ENCODE measurements at places on chromosomes 4 and X. TPM values are rescaled to one million over a fixed set of nuclear protein-coding genes. Genes with fewer than 3 reads are reported as not detected.

The SH3TC1 gene
- 14.3 TPM for polyA plus RNA-seq

GRCh38 chr4:89502581-89502980 is 195.0 kb upstream of the GPRIN3 start:
- DNase-seq: no peak

- no peak for DNase-seq
These were observed 115.3 kb upstream of the ZNF827 start for GRCh38 chr4:146053891-146054290.

GRCh38 chrX:70444946-70445656 is 466 bp downstream of the DLG3 start:
- no peak for DNase-seq

DNA sequence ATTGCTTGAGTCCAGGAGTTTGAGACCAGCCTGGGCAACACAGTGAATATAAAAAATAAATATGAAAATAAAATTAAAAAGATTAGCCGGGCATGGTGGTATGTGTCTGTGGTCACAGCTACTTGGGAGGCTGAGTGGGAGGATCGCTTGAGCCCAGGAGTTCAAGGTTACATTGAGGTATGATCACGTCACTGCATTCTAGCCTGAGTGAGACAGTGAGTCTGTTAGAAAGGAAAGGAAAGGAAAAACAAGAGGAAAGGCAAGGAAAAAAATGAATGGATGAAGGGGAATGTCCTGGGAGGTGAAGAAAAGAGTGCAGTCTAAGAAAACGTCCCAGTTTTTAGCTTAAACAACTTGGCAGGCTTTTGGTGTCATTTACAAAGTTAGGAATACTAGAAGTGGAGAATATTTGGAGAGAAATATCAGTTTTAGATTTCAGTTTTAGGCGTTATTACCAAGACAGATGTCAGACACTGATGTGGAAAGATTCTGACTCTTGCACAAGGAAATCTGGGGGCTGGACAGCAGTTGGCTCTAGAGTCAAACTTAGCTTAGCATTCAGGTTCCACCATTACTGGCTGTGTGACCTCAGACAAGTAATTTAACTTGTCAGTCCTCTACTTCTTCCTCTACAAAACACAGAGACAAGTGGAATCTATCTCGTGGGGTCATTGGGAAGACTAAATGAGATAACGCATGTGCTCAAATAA is 139.0 kb downstream of the TSPAN5 start:
- no peak for DNase-seq

GRCh38 chr4:123573866-123574508 is 177.4 kb downstream of the SPRY1 start:
- DNase-seq: no peak

DNA sequence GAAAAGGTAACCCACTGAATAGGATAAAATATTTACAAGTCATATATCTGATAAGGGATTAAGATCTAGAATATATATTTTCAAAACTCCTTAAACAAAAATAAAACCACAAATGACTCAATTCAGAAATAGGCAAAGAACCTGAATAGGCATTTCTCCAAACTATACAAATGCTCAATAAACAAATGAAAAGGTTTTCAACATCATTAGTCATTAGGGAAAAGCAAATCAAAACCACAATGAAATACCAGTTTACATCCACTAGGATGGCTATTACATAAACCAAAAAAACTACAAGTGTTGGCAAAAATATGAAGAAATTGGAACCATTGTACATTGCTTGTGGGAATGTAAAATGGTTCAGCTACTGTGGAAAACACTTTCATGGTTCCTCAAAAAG is 167.0 kb upstream of the GALNT7 start:
- DNase-seq: no peak

The NDST3 gene
- not detected for polyA plus RNA-seq

DNA sequence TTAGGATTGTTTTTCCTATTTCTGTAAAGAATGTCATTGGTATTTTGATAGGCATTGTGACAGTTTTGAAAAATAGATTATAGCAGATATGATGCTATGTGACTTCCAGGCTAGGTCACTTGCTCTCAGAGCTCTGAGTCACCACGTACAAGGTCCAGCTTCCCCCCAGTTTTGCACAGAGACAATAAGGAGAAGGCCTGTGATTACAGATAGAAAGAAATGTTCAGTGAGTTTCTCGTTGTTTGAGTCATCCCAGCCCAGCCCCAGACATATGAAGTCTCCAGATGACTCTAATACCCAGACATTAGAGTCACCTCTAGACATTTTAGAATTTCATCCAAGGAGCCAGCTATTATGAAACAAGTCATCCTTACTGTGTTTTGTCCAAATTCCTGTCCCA is 57.2 kb downstream of the MFAP3L start:
- no peak for DNase-seq

DNA sequence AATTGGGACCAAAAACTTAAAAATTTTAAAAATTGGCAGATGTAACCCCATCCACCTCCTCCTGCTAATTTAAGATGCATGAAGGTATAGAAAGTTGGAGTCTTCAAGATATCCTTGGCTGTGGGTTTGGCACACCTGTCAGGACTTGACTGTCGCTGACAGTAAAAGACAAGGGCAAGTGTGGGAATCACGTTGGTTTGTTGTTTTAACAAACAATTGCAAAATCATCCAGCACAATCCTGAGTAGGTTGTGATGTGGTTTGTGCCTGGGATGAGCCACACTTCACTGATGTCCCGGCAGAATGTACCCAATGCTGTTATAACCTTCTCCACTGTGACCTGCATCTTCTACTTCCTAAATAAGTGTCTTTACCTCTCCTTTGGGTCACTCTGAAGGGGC is 24.0 kb downstream of the HOPX start:
- no peak for DNase-seq

DNA sequence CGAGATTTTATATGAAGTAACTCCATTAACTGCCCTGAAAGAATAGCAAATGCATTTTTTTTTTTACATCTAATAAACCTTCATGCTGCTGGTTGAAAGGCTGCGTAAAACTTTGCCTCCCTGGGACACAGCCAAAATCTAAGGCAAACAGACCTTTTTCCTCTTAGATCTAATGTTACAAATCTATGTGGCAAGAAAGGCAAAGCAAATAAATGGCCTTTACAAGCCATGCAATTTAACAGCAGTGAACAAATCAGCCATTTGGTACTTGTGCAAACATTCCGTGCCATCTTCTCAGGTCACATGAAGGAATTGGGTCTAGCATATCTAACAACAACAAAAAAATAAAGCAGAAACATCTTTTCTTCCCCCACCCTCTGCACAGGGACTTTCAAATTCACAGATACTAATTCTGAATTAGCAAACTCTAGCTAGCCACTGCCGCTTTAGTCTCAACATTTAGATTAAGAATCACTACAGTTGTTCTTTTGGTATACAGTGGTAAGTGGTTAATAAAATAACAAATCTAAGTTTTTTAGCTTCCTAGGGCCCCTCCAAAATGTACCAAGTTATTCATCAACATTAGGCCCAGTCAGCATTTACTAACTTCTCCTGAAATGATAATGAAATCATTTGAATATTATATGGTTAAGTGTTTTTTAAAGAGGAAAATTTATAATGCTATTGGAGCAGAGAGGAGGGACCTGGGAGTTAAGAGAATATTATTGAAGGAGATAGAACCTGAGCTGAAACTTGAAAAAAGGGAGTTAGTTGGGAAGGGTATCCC is 593.8 kb downstream of the SMARCA1 start:
- no peak for DNase-seq

GRCh38 chrX:28552322-28552721 is 34.9 kb upstream of the IL1RAPL1 start:
- no peak for DNase-seq

The IL2 gene
- 0.57 TPM for polyA plus RNA-seq

DNA sequence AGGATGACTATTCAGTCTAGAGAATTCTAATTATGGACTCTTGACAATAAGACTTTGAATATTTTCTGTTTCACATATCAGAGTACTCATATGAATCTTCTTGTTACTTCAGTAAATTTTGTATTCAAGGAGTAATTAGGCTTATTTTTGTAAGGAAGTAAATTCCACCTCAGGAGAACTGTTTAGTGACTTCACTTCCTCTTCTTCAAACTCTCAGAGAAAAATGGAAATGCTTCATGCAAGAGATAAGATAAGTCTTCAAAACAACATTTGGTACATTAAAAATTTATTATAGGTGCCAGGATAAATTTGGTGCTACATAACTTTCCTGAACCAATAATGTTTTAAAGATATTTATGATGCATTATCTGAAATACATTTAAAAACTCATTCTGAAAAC is 1421.9 kb downstream of the PCDH7 start:
- DNase-seq: no peak

GRCh38 chrX:140775211-140775610 is 65.7 kb downstream of the LINC00632 start:
- no peak for DNase-seq

The FAM9C gene
- not detected for polyA plus RNA-seq

GRCh38 chr4:112770114-112770513 is 133.2 kb downstream of the LARP7 start:
- no peak for DNase-seq

The WWC2 gene
- polyA plus RNA-seq: 2.3 TPM

- DNase-seq: peak; percentile 75
These were observed 4.4 kb upstream of the CXorf38 start for GRCh38 chrX:40651620-40652223.

DNA sequence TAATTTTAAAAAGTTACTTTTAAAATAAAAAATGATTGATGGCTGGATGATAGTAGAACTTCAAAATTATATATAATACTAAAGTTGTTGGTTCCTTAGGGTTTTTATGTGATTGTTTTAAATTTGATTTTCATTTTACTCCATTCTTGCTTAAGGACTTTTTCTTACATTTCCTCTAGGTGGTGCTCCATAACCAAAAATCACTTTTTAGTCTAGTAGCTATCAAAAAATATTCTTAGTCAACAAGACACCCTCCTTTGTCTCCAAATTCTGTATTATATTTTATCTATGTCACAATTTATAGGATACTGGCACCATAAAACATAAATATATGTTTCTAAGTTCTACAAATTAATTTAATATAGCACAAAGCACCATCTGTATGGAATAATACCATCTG is 67.2 kb upstream of the BRWD3 start:
- DNase-seq: peak; percentile 32

DNA sequence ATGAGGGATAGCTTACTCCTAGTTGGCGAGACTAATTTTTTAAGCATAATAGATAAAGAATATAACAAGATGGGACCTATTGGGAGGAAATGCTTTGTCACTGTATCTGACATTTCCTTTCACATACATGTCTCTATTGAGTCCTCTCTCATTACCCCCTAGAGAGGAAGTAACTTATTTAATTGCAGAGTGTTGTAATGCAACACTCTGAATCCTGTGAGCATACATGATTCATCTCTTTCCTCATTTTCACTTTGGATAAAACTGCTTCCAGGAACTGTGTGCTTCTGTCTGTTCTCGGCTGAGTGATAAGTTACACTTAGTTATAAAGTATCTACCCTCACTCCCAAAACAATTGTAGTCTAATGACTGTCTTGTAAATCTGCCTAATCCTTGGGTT is 266.1 kb upstream of the ANXA10 start:
- DNase-seq: no peak

GRCh38 chr4:145496292-145496691 is 14.6 kb downstream of the SMAD1 start:
- DNase-seq: no peak

DNA sequence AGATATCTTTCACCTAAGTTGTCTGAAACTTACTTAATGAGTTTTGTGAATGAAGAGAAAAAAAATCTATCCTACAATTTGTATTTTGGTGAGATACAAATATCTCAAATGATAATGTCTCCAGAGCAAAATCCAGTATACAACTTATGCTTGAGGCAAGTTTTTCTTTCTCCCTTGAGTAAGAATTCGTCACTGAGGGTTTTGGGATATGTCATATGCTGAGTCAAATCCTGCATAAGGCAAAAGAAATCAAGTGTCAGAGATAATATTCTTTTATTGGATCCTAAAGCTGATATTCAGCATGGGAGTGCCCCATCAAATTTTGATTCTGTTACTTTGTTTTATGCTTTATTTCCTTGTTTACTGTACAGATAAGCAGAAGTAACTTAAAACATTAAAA is 1308.6 kb downstream of the ARAP2 start:
- no peak for DNase-seq

DNA sequence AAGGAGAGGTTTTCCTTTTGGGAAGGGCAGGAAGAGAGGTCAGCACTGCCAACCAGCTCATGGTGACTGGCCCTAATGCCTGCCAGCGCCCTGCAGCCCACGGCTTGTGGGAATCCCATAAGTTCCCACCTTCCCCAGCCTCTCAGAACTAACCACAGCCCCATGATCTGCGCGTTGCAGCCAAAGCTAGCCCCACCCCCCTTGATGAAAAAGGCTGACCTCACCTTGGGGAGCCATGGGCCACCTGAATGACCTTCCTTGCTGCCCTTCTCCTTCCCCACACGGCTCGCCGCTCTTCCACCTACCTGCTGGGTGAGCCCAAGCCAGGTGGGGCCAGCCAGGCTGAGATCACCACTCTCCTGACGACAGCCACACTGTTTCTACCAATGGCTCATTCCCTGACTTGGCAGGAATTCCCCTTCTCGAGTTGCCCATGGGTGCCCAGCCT is 3.9 kb upstream of the ELF4 start:
- DNase-seq: no peak

The EPGN gene
- polyA plus RNA-seq: not detected

GRCh38 chr4:123116412-123116811 is 194.0 kb upstream of the NUDT6 start:
- DNase-seq: no peak

GRCh38 chrX:104420907-104421306 is 145.1 kb upstream of the IL1RAPL2 start:
- DNase-seq: no peak

GRCh38 chr4:180058691-180059215 is 2184.4 kb upstream of the TENM3 start:
- no peak for DNase-seq

GRCh38 chrX:119753639-119754257 is 4.6 kb upstream of the SOWAHD start:
- DNase-seq: peak; percentile 85

DNA sequence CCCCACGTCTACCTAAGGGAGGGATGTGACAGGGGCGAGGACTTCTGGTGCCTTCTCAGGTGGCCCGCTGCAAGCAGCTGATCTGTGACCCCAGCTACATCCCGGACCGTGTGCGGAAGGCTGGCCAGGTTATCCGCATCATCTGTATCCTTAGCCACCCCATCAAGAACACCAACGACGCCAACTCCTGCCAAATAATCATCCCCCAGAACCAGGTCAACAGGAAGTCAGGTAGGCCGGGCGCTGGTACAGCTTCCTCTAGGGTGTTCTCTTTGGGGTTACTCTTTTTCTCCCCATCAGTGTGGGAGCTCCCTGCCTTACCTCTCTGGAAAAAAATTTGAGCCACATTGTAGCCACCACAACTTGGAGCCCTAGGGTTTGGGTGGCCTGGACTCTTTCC is 2.4 kb upstream of the FAM50A start:
- DNase-seq: peak; percentile 45

The CRMP1 gene
- polyA plus RNA-seq: not detected

GRCh38 chr4:116520886-116521285 is 564.5 kb downstream of the TRAM1L1 start:
- no peak for DNase-seq

The HS6ST2 gene
- not detected for polyA plus RNA-seq

- no peak for DNase-seq
These were observed 587.1 kb upstream of the CPEB2 start for GRCh38 chr4:14415146-14415545.

The ADAM29 gene
- not detected for polyA plus RNA-seq

GRCh38 chr4:89617317-89617716 is 219.6 kb downstream of the SNCA start:
- no peak for DNase-seq
